Pulmonary artery endothelial cell (primary cell): ENCODE measurements at places on chromosomes 2 and 18. TPM values are rescaled to one million over a fixed set of nuclear protein-coding genes. Genes with fewer than 3 reads are reported as not detected.

DNA sequence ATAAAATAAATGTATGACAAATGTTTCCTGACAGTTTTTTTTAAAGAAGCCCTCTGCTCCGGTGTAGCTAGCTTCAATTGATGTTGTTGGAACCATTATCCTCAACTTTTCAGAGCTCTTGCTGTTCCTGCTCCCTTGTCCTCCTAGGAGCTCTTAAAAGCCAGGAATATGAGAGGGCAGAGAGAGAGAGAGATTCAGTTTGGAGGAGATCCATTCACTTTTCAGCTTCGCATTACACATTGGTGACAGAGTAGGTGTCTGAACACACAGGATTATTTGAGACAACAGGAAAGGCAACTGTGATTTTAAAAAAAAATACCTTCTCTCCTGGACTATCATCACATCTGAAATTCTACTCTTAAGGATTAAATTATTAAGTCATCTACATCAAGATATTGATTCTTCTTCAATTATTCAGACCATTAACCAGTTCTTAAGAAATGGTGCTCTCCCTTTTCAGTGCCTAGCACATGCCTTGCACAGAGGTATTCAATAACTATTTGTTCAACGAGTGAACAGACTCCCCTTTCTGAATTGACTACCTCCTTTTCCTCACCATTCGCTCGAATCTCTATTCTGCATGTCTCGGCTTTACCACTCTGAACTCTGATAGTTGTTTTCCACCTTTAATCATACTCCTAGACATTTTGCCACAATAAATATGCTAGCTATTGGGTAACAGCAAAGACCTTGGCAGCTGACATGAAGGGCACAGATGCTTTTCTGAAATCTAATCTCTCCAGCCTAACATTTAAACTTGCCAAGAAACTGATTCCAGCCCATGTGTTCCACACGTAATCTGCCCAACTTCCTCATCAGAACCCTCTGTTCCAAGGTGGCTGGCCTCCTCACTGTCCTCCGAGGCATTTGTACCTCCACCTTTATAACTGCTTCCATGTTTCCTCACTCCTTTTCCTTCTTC, 28.6 kb upstream of the SLC35F5 start:
- no peak for DNase-seq

ITPRIPL1 gene
- 1.3 and 5.4 TPM in 2 replicates for total RNA-seq

ANKRD30B gene
- total RNA-seq: not detected in 2 replicates

DNA sequence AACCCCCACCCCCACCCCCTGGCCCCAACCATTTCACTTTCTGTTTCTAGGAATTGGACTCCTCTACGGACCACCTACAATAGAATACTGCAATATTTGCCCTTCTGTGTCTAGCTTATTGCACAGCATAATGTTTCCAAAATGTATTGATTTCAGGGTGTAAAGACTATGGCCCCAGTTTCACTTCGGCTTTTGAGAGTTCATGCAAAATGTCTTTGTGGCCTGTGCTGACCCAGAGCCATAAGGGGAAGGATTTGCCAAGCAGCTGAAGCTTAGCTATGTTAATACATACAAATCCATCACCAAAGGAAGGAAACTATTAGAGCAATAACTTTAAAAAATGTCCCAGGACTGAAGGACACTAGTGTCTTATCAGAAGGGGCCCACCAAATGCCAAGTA, 11.2 kb upstream of the ATP9B start:
- DNase-seq: no peak

CIB4 gene
- not detected in 2 replicates for total RNA-seq

- no peak for DNase-seq
These were observed 2.9 kb downstream of the SERTAD2 start for GRCh38 chr2:64650722-64651338.

- no peak for DNase-seq
These were observed 202.3 kb downstream of the SP3 start for GRCh38 chr2:173762864-173763263.

GRCh38 chr2:237931205-237931721, 35.6 kb upstream of the UBE2F start:
- DNase-seq: no peak

NYAP2 gene
- not detected in 2 replicates for total RNA-seq

DNA sequence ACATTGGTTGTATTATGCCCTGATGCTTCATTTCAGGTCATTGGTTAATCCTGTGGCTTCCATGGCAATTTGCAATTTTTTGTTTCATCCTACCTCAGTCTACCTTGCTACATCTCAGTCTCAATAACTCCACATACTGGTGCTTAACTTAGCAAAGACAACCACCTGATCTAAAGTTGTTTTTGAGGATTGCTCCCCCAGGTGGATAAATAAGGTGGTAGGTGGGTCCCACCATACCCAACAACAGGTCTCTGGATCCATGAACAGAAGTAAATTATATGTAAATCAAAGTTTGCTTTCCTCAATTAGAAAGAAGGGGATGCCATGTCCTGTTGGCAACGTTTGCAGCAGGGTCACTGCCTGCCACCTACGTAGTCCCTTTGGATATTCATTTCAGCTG, 7.0 kb downstream of the XIRP2 start:
- no peak for DNase-seq

BCL11A gene
- total RNA-seq: 0.04 and 0.07 TPM in 2 replicates
